ENCODE measurements at places on chromosomes 5 and 9.

GRCh38 chr9:27204578-27204977 is 92.4 kb downstream of the EQTN start:
- no peak for DNase-seq

GRCh38 chr9:129073404-129073803 is 7.5 kb upstream of the DOLPP1 start:
- no peak for DNase-seq

- no peak for DNase-seq
Measured at GRCh38 chr9:136949239-136949816, 2.7 kb upstream of the LCN12 start.

DNA sequence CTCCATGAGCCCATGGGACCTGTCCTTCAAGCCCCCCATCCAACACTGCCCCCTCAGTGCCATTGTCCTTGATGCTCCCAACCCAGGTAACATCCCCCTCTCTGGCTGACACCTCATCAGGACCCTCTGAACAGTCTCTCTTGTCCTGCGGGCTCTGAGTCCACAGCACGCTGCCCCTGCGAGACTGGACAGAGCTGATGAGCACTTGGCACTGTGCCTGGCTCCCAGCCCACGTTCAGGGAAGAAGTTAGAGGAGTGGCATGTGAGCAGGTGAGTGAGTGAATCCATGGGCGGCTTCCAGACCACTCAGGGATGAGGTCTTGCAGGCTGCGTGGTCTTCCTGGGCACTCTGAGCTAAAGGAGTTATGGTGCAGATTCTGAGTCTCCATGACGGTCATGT is 70.7 kb downstream of the PAX5 start:
- no peak for DNase-seq

GRCh38 chr9:68417762-68418161 is 61.4 kb downstream of the PGM5 start:
- no peak for DNase-seq

DNA sequence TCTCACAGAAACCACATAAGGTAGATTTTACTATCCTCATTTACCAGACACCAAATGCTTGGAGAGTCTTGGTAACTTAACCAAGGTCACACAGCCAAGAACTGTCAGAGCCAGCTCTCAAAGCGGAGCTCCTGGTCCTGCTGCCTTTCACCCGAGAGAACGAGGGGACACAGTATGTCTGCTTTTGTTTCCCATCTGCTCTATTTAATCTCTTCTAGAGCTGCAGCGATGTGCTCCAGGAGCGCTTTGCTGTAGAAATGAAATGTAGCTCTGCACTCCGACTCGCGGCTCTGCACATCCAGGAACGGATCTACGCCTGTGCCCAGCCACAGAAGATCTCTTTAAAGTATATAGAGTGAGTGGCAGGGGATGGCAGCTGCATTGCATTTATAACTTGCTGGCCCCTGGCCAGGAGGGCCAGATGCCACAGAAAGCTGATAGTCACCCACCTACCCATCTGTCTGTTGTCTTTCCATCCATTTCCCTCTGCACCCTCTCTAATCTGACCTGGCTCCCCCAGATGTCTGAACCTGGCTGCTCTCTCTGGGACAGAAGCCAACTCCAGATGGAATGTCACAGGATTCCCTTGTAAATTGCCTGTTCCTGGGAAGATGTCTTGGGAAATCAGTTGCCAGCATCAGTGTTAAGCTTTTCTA is 21.4 kb upstream of the TRMT10B start:
- no peak for DNase-seq
